ENCODE measurements at places on chromosomes 5 and 9. TPM values are rescaled to one million over a fixed set of nuclear protein-coding genes. Genes with fewer than 3 reads are reported as not detected.

RGS7BP gene
- 0.50 TPM for polyA plus RNA-seq

ZNF366 gene
- 0.46 TPM for polyA plus RNA-seq

GRIA1 gene
- not detected for polyA plus RNA-seq

DIRAS2 gene
- polyA plus RNA-seq: 0.46 TPM

HMCN2 gene
- 1.1 TPM for polyA plus RNA-seq
